ENCODE measurements at places on chromosomes 4 and X.

- H3K36me3 ChIP-seq, result no peaks in the 10 kb centered on the region
- H3K4me1 ChIP-seq, result no peaks in the 10 kb centered on the region
- no peak for DNase-seq
- H3K4me3 ChIP-seq, result no peak overlapping the region
Observed at GRCh38 chrX:38595801-38596200, 34.5 kb downstream of the TSPAN7 start.

DNA sequence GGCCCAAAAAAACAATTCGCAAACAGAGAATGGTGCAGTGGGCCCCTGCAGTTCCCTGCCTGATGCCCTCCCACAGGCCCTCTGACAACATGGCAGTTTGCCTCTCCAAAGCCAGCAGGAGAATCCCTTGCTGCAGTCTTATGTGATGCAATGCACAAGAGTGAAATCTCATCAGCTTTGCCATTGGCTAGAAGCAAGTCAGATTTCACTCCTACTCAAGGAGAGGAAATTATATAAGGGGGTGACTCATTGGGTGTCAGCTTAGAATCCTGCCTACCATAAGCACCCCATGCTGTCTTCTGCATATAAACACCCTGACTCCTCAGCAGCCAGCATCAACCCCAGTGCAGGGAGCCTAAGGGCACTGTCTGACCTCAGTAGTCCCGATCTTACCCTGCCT is 157.3 kb upstream of the LDB2 start:
- DNase-seq, result no peak
- H3K36me3 ChIP-seq, result no peaks in the 10 kb centered on the region
- H3K27me3 ChIP-seq, result no peaks in the 10 kb centered on the region
- H3K4me1 ChIP-seq, result no peaks in the 10 kb centered on the region
- no peak overlapping the region for H3K27ac ChIP-seq
- no peak overlapping the region for H3K4me3 ChIP-seq

GRCh38 chrX:135741192-135741715 is 26.7 kb downstream of the CT45A3 start:
- no peak for DNase-seq
- no peak overlapping the region for H3K4me3 ChIP-seq
- H3K27me3 ChIP-seq, result no peaks in the 10 kb centered on the region
- H3K4me1 ChIP-seq, result no peaks in the 10 kb centered on the region
- no peak overlapping the region for H3K27ac ChIP-seq
- no peaks in the 10 kb centered on the region for H3K36me3 ChIP-seq

- H3K4me3 ChIP-seq, result no peak overlapping the region
- peaks cover 17% of the 10 kb centered on the region for H3K4me1 ChIP-seq
- H3K36me3 ChIP-seq, result peaks cover 9% of the 10 kb centered on the region
- no peak for DNase-seq
- H3K27ac ChIP-seq, result no peak overlapping the region
Observed at GRCh38 chr4:83342476-83342875, 7.8 kb upstream of the HPSE start.

GRCh38 chrX:68440940-68441339 is 7.6 kb upstream of the OPHN1 start:
- H3K27me3 ChIP-seq, result no peaks in the 10 kb centered on the region
- H3K27ac ChIP-seq, result no peak overlapping the region
- H3K4me1 ChIP-seq, result no peaks in the 10 kb centered on the region
- no peaks in the 10 kb centered on the region for H3K36me3 ChIP-seq
- no peak overlapping the region for H3K4me3 ChIP-seq

All from effector memory CD8-positive, alpha-beta T cell (primary cell).